Fibroblast of villous mesenchyme (primary cell): ENCODE measurements at places on chromosomes 2 and 18.
A peak's percentile ranks its signal among the peaks of the same experiment; 100 is the strongest.

GRCh38 chr2:186518291-186518690 lies 32.2 kb downstream of the ZC3H15 start:
- no peak for DNase-seq

- DNase-seq: no peak
Measured at GRCh38 chr2:105188343-105188742, 53.2 kb upstream of the GPR45 start.

DNA sequence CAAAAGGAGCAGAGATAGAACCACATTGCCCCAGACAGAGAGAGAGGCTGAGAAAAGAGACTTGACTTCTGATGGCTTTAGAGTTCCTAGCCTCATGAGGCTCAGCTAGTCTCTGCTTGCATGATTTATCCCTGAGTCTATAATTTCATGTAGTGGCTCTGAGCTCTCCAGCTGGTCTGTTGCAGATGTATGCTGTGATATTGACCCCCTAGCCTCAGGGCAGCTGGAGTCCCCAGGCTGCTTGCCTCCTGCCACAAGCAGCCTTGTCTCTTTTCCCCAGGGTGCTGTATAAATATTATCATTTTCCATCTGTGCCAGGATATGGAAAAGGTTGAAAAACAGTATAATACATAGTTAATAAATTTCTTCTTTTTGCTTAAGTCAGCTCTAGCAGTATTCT lies 467.6 kb upstream of the CWC22 start:
- no peak for DNase-seq

DNA sequence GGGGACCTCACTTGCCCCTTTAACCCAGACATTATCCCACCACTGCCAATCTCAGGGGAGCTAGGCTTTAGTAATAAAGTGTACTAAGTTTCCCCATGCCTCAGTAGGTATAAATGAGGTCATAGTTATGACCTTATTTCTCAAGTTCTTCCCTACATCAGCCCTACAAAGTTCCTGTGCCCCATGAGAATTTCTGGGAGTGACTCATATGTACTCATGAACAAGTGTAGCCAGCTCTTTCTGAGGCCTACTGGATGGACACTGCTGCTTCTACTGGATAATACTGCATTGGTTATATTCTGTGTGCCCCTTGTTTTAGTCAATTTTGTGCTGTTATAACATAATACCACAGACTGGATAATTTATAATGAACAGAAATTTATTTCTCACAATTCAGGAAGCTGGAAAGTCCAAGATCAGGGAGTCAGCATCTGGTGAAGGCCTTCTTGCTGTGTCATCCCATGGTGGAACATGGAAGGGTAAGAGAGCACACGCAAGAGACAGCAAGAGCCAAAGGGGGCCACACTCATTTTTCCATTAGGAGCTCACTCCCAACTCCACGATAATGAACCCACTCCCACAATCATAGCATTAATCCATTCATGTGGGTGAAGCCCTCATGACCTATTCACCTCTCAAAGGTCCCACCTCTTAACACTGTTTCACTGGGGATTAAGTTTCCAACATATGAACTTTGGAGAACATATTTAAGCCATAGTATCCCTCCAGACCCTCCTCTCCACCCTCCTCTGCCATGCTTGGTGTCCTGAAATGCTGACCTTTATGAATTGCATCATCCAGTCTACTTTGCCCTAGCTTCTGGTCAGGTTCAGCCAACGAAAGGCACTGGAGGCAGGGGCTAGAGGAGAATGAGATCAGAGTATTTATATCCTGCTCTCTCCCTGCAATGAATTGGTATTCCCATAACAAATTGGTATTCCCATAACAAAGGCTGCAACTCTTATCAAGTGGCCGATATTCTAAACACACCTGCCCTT lies 25.4 kb upstream of the ST3GAL5 start:
- DNase-seq: peak; percentile 48

DNA sequence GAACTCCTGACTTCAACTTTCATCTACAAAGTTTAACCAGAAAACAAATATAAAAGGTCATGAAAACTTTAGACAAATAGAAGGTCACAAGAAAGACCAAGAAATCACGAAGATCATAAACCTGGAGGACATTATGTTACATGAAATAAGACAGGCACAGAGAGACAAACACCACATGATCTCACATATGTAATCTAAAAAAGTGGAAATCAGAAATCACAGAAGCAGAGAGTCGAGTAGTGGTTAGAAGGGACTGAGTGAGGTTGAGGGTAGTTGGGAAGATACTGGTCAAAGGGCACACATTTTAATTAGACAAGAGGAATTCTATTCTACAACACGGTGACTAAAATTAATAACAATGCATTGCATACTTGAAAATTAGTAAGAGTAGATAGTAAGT lies 1.4 kb downstream of the GCFC2 start:
- peak; percentile 29 for DNase-seq

- no peak for DNase-seq
Measured at GRCh38 chr2:58501371-58502160, 260.4 kb upstream of the FANCL start.

- DNase-seq: no peak
Measured at GRCh38 chr18:39448942-39449341, 1883.3 kb upstream of the CELF4 start.

DNA sequence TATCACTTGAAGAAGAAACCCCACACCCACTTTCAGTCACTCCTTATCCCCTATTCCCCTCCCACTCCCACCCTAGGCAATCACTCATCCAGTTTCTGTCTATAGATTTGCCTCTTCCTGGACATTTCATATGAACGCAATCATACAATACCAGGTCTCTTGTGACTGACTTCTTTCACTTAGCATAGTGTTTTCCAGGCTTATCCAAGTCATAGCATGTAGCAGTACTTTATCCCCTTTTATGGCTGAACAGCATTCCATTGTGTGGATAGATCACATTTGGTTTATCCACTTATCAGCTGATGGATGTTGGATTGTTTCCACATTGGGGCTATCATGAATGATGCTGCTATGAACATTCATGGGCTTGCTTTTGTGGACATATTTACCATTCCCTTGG lies 6.6 kb downstream of the CFAP221 start:
- no peak for DNase-seq

DNA sequence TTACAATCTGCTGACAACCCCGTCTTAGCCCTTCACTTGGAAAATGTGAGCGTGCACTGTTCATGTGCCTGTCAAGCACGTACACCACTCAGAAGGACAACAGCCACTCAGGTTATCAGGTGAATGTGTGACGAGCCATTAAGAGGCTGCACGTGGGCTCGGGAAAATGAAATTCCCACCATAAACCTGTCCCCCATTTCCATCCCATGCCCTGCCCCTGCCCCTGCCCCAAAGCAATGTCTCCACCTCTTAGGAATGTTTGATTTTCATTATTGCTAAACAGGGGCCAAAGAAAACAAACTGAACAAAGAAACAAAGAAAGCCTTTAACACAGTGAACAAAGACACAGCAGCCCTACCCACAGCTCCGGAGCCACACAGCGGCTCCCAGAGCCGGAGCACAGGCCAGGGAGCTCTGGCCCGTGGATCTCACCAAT lies 90.5 kb downstream of the TMEM18 start:
- no peak for DNase-seq
